ENCODE measurements at places on chromosomes 2 and 18.

GRCh38 chr2:128428415-128428814, 109.7 kb upstream of the HS6ST1 start:
- DNase-seq = no peak

GRCh38 chr2:164495491-164496223, 125.6 kb downstream of the GRB14 start:
- no peak for DNase-seq

DNA sequence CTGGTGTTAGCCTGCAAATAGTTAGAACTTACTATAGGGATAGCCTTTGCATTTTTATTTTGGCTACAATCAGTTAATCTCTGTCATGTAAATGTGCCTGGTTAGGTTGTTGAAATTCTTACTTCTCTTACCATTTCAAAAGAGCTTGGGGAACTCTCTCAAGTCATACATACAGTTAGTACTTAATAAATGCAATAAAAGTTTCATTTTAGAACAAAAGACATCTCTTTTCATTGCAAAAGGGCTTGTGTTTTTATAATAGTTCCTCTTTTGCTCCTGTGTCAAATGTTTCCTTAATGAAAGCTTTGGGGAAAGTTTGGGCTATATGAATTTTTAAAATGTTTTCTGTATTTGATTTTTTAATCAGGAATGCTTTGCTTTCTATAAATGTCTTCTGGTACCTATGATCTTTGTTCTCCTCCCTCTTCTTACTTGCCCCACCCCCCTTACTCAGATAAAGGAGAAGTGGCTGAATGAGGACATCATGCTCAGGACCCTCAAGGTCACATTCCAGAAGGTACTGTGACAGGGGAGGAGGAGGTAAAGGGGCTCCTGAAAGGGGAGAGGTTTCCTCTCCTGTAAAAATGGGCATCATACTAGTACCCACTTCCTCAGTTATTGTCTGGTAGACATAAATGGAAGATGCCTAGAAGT, 13.6 kb downstream of the PTPN18 start:
- DNase-seq = no peak

GRCh38 chr2:67616749-67617148, 219.6 kb downstream of the ETAA1 start:
- no peak for DNase-seq

- DNase-seq = peak; percentile 42
Observed at GRCh38 chr2:50529600-50530218, 502.2 kb downstream of the NRXN1 start.

DNA sequence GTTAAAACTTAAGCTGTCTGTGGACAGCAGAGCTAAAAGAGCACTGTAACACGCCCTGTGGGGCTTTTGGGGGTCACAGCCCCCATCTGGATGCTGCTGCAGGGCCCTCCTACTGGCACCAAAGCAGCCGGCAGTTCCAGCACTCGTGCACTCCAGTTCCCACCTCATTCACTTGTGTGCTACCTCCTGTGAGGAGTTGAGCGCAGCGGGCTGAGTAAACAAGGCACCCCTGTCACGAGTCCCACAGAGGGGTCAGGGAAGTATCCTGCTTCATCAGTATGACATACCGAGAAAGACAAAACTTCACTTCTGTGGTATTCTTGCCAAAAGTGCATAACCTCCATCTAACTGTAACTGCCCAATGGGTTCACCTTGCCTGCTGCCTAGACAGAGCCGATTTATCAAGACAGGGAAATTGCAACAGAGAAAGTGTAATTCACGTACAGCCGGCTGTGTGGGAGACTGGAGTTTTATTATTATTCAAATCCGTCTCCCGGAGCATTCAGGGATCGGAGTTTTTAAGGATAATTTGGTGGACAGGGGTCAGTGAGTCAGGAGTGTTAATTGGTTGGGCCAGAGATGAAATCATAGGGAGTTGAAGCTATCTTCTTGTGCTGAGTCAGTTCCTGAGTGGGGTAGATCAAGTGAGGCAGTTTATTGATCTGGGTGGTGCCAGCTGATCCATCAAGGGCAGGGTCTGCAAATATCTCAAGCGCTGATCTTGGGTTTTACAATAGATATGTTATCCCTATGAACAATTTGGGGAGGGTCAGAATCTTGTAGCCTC, 41.6 kb downstream of the TMEM17 start:
- no peak for DNase-seq

- DNase-seq = no peak
Observed at GRCh38 chr2:80407377-80407776, 102.8 kb upstream of the LRRTM1 start.

DNA sequence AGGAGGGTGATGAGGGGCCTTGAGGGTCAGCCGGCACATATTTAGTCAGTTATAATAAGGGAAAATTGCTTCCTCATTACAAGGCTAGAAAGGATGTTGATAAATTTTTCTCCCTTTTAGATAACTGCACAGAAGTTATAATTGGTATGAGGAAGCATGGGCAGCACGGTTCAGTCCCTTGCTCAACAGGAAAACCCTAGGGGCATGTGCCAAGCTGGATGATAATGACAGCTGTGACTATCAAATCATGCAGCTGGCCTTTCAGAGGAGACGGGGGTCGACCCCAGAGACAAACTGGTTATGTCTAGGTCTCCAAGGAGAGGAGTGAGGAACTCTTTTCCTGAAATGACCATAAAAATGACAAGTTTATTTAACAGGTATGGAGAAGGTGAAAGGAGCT, 448.1 kb upstream of the VRK2 start:
- no peak for DNase-seq

DNA sequence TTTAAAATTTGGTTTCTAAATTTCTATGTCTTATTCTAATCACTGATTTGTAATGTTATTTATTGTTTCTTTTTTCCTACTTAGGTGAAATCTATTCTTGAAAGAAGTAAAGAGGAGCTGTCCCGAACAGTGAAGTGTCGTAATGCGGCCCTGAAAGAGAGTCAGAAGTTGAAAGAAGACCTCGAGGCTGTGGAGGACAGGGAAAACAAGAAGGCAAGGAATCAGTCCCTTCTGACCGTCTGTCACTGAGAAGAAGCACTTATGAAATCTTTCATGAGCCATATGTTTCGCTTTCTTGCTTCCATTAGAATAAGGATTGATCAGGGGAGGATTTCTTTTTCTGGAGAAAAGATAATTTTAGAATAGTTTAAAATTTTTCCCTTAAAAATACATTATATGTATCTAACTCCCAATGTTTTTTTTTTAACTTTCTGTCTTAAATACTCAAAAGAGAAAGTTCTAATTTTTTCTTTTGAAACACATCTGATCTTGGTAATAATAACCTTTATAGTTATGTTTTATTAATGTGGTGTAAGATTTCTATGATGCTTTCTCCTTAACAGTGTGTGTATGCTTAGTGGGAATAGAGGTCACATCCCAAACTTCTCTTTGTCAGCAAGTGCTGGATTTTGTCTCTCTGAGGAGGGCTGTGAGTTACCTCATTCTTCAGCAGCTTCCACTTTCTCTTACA, 79.0 kb downstream of the CCDC150 start:
- DNase-seq = no peak

DNA sequence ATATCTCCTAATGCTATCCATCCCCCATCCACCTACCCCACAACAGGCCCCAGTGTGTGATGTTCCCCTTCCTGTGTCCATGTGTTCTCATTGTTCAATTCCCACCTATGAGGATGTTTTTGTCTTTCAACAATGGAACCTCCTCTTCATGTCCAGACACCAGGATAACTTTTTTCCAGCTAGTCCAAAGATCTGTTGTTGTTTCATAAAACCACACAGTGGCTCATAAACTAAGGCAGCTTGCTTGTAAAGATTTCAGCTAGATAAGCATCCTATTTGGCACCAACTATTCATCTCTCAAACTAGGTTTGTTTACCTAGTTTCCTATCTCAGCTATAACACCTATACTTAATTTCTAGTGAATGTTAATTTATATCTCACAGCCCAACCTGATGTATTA, 937.7 kb downstream of the TRIB2 start:
- DNase-seq = no peak

DNA sequence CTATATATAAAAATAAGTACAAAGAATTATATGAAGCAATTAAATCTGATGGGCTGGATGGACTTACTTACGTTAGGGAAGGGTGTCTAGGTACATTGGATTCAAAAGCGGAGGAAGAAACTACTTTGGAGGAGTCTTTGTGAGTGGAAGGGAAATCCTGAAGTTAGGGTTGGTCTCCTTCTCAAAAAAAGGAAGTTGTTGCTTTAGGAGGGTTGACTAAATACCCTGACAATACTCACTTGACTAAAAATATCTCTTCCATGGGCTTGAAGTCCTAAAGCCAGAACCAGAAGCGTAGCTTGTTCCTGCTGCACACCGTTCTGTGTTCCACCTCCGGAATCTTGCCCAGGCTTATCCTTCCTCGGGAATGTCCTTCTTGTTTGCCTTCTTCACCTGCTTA, 143.3 kb upstream of the ZEB2 start:
- DNase-seq = no peak

- DNase-seq = peak; percentile 60
Observed at GRCh38 chr18:34493566-34494358, 216.3 kb upstream of the DTNA start.

GRCh38 chr2:64019083-64019974, at the start of gene VPS54:
TSS of gene VPS54 (minus strand) at chr2:64019428. CDS start at chr2:63983999, 35,429 bp downstream.
- DNase-seq = peak; percentile 57

GRCh38 chr2:143881246-143881645, 638.7 kb downstream of the ZEB2 start:
- DNase-seq = peak; percentile 93

GRCh38 chr2:72103690-72104089, 44.0 kb downstream of the CYP26B1 start:
- no peak for DNase-seq

GRCh38 chr2:108959401-108959800, 29.6 kb downstream of the EDAR start:
- no peak for DNase-seq

DNA sequence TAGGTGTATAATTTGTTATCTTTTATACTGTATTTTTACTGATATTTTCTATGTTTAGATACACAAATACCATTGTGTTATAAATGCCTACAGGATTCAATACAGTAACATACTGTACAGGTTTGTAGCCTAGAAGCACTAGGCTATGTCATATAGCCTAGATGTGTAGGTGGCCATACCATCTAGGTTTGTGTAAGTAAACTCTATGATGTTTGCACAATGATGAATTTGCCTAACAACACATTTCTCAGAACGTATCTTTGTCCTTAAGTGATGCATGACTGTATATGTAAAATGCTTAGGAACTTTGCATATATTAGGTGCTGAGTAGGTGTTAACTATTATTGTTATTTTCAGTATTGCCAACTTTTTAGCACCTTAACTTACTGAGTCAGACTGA, 17.3 kb downstream of the UNC80 start:
- DNase-seq = no peak

- DNase-seq = no peak
Observed at GRCh38 chr2:70080610-70081200, 6.6 kb upstream of the PCBP1 start.

GRCh38 chr2:134336352-134336751, 82.5 kb downstream of the MGAT5 start:
- no peak for DNase-seq

DNA sequence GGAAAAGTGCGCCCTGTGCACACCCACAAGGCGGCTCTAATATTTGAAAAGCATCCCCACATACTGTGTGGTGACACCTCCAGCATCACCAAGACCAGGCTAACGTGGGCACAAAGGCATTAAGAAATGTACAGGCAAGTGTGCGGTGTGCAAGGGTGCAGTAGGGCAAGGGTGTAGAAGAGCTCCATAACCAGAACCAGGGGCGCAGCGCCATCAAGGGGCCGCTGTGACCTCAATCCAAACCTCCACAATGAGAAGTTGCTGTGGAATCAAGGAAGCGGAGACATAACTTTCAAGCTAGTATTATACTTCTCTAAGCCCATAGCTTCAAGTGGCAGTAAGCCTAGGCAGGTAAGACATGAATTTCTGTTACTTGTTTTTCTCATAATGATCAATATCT, 13.0 kb downstream of the L3MBTL4 start:
- peak; percentile 29 for DNase-seq

GRCh38 chr2:18626256-18626668, 36.9 kb upstream of the NT5C1B start:
- DNase-seq = no peak

DNA sequence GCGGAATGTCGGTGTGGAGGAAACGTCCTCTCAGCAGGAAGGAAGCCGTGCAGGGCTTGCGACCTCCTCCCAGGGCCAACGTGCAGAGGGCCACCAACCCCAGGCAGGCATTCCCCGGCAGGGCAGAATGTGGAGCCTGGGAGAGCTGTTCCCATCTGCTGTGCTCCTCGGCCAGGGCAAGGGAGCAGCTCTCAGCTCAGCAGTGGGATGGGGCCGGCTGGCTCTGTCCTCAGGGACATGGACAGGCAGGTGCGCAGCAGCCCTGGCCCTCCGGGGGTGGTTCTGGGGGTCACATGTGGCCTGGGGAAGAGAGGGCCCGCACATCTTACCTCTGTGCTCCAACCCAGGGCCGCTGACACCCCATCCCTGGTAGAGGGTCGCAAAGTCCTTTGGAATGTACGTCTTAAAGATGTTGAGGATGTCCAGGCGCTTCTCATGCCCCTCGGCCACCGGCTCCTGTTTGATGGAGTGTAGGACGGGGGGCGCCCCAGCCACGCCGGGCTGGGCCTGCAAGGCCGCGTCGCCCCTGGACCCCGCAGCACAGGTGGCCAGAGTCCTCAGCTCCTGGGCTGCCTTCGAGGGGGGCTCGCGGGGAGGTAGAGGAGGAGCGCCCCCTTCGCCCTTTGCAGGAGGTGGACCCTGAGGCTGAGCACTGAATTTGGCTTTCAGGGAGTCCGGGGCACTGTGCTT, 116.4 kb downstream of the ZNF516 start:
- DNase-seq = no peak

DNA sequence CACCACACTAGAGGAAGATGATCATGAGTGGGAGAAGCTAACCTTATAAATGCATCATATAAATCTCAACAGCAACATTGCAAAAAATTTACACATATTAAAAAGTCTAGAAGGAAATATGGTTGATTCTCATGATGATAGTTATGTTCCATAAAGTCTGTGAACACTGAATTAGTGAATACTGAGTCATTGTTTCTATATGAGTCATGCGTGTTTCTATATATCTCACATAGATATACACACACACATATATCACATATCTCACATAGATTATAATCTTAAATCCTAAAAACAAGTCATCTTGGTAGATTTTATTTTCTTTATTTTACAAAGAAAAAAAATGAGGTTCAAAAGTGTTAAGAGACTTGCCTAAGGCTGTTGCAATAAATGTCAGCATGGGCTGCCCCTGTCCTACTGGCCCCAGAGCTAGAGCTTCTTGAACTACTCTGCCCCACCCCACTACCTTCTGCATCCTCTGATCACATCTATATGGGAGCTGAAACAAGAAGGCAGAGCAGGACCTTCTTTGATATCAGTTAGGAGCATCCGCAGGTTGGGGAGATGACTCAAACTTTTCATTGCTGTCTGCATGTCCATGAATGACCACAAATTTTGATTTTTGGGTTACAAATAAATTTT, 81.8 kb upstream of the ADAM23 start:
- no peak for DNase-seq

Data from NCI-H345 (cell line).